ENCODE measurements at places on chromosomes 2 and 18. TPM values are rescaled to one million over a fixed set of nuclear protein-coding genes. Genes with fewer than 3 reads are reported as not detected.

FAM124B gene
- total RNA-seq, result 0.12 TPM

LRRC30 gene
- not detected for total RNA-seq

GRCh38 chr2:19899985-19900930 lies 1.5 kb downstream of the TTC32 start:
- peak; percentile 28 for DNase-seq

DNA sequence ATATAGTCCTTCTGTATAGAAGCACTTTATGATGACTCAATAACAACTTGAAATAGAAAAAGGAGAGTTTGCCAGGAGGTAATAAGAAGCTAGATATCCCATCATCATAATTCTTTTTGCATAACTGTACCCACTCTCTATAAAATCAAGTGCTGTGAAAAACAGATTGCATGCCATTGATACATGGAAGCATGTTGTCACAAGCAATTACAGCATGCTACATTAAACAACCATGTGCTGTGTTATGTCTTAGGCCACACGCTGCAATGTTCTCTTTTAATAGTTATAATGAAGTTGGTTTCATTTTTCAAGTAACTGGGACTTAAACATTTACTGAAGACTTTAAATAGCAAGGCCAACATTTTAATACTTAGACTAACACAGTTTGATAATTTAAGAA lies 264.2 kb downstream of the RPRM start:
- no peak for DNase-seq

DNA sequence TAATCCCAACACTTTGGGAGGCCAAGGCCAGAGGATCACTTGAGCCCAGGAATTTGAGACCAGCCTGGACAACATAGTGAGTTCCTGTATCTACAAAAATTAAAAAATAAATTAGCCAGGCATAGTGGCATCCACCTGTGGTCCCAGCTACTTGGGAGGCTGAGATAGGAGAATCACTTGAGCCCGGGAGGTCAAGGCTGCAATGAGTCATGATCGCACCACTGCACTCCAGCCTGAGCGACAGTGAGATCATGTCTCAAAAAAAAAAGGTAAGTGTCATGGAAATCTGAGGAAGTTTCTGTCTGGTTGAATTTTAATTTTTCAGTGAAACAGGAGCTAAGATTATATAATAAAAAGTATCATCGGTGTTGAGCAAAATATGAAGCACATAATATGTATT lies 2.5 kb upstream of the C2orf15 start:
- no peak for DNase-seq
